ENCODE measurements at places on chromosomes 5 and 9. TPM values are rescaled to one million over a fixed set of nuclear protein-coding genes. Genes with fewer than 3 reads are reported as not detected.

The FGF18 gene
- polyA plus RNA-seq: 0.58 TPM

The SEMA6A gene
- 34.2 TPM for polyA plus RNA-seq

The EFNA5 gene
- polyA plus RNA-seq: 2.0 TPM

The GABRA6 gene
- not detected for polyA plus RNA-seq

The RFK gene
- polyA plus RNA-seq: 26.3 TPM

The OR1Q1 gene
- not detected for polyA plus RNA-seq

The GRXCR2 gene
- polyA plus RNA-seq: not detected

The LCN9 gene
- not detected for polyA plus RNA-seq

The PTAR1 gene
- polyA plus RNA-seq: 8.9 TPM

The CD74 gene
- polyA plus RNA-seq: 333 TPM

The ECSCR gene
- 10.6 TPM for polyA plus RNA-seq

The ARHGAP26 gene
- 5.3 TPM for polyA plus RNA-seq

The NMRK1 gene
- 10.4 TPM for polyA plus RNA-seq

The NAIP gene
- 2.0 TPM for polyA plus RNA-seq

The IRGM gene
- polyA plus RNA-seq: not detected

The NEURL1B gene
- 40.1 TPM for polyA plus RNA-seq

The FOXD4L6 gene
- polyA plus RNA-seq: 0.51 TPM

Data from brain (organoid and tissue), 16 donors.